ENCODE measurements at places on chromosomes 16 and 17. TPM values are rescaled to one million over a fixed set of nuclear protein-coding genes. Genes with fewer than 3 reads are reported as not detected.

ASPA gene
- total RNA-seq, result not detected

ARHGAP23 gene
- total RNA-seq, result 86.3 TPM

ETV4 gene
- total RNA-seq, result 1.8 TPM

PDPR gene
- 31.5 TPM for total RNA-seq

PPL gene
- total RNA-seq, result 8.4 TPM

RCVRN gene
- not detected for total RNA-seq

CD300LF gene
- total RNA-seq, result not detected

B3GNT9 gene
- 1.3 TPM for total RNA-seq

OR1E2 gene
- total RNA-seq, result not detected

FAM20A gene
- total RNA-seq, result not detected

TBC1D28 gene
- not detected for total RNA-seq

HOXB8 gene
- 4.9 TPM for total RNA-seq

USP6 gene
- total RNA-seq, result not detected

CHST4 gene
- not detected for total RNA-seq

TRAF4 gene
- total RNA-seq, result 28.8 TPM

TTLL6 gene
- total RNA-seq, result not detected

VAT1L gene
- 3.9 TPM for total RNA-seq

SDK2 gene
- not detected for total RNA-seq

KRT39 gene
- not detected for total RNA-seq

SYCE1L gene
- total RNA-seq, result 5.0 TPM

PRM3 gene
- not detected for total RNA-seq

CACNG5 gene
- total RNA-seq, result not detected

FBXW10B gene
- total RNA-seq, result 0.32 TPM

WIPI1 gene
- 69.3 TPM for total RNA-seq

SLX1A gene
- 41.9 TPM for total RNA-seq

CHD9NB gene
- 0.97 TPM for total RNA-seq

PRDM7 gene
- not detected for total RNA-seq

ALOX15B gene
- total RNA-seq, result not detected

CFAP119 gene
- 0.65 TPM for total RNA-seq

PCYT2 gene
- total RNA-seq, result 48.7 TPM

AHSP gene
- not detected for total RNA-seq

SLC47A1 gene
- 1.4 TPM for total RNA-seq

SLC13A2 gene
- total RNA-seq, result not detected

NPTX1 gene
- total RNA-seq, result 0.16 TPM

DYNLL2 gene
- total RNA-seq, result 8.4 TPM

PDF gene
- total RNA-seq, result 7.9 TPM

LDHD gene
- total RNA-seq, result 0.97 TPM

DBNDD1 gene
- total RNA-seq, result 17.5 TPM

TNP2 gene
- not detected for total RNA-seq
